ENCODE measurements at places on chromosomes 7 and 10.

GRCh38 chr10:99444383-99445045, 14.1 kb upstream of the GOT1 start:
- no peak for DNase-seq

DNA sequence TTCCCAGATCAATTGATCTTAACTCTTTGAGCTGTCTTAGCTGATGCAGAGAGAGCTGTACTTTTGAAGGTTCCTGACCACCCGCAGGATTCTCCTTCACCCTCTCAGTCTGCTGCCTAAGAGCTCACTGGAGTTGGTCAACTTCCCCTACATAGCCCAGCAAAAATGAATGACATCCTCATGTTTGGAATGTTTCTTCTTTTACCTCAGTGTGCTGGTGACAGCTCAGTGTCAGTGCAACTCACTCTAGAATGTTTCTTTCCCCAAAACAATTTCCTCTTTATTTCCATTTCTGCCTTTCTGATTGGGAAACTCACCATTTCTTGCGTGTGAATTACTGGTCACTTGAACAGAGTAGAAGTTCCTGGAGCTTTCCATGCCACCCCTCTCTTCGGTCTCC, 48.7 kb downstream of the LSMEM1 start:
- DNase-seq, result no peak

DNA sequence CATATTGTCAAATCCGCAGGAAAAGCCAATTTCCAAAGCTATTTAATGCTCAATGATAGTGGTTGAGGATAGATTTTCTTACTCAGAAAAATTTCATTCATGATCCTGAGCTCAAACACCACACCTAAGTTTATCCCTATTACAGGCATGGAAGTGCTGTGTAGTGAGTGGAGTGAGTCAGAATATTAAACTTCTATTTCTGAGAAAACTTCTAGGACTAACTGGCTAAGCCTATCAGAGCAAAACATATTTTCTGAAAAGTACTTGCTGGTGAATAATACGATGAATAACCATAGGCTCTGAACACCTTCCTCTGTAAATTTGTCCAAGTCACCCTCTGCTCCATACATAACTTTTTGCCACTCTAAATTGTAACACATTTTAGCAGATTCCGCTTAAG, 221.5 kb downstream of the SUGCT start:
- DNase-seq, result no peak

DNA sequence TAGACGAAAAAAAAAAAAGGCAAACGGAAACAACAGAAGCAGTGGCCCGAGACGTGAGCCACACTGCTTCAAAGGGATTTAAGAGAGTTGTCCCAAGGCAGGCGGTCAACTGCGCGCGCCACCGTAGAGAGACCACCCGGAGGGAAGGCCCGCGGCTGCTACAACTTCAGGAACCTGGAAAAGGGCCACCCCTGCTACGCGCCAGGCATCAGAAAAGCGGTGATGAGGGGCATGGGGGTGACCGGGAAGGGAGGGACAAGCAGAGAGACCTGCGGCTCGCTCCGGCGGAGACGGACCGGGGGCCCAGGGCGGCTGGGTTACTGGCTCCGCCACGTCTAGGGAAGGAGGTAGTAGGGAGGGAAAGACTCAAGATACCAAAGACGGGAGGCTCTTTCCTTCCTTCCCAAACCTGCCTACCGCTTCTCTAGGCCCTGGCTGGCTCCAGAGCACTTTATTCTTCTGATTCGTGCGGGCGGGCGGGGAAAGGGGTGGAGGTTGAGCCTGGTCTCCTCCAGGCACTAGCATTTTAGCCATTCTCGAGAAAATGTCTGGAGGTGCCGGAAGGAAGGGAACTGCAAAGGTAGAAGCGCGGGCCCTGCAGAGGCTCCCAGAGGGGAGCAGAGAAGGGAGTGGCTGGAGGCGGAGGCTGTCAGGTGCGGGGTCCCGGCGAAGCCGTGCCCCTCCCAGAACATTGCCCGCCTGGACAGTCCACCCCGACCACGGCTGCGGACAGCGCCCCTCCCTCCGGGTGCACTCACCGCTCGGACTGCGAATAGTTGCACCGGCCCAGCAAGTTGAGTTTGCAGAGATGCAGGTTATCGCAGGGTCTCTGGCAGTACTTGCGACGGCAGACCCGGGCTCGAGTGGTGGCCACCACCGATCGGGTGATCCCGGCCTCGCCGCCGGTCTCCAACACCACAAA, 993 bp downstream of the ZC3HAV1 start:
- peak; percentile 34 for DNase-seq

- no peak for DNase-seq
Observed at GRCh38 chr10:131089861-131090260, 221.7 kb downstream of the TCERG1L start.

DNA sequence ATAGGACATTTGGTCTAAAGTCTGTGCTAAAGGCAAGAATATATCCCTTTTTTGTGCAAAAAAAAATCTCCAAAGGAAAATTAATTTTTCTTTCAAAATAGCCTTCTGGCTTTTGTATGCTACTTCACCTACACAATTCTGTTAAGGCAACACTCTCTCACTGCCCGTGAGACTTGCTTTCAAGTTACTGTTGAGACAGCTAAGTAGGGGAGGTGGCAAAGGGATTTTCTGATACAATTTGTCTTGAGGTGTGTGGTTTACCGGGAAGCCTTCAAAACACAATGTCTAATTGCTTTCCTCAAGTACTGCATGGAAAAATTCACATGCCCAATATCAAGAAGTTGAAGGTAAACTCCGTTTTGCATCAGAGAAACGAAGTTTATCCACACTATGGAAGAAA, 50.8 kb upstream of the RSU1 start:
- no peak for DNase-seq

DNA sequence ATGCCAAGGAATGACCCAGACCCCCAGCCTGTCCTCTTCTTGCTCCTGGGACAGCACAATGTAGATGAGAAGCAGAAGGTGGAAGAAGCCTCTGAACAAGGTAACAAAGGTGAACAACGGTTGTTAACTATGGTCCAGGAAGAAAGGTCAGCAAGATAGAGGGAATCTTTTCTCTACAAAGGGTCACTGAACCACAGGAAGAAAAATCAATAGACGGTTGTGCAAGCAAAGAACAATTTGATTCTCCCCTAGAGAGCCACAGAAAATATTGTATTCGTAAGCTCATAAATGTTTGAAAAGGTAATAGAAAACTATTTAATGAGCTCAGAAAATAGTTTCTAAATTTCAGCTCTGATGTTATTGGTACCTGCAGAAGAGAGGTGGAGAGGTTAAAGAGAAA, 111.3 kb downstream of the ST8SIA6 start:
- DNase-seq, result no peak

GRCh38 chr10:129156406-129156805, 310.6 kb upstream of the MGMT start:
- DNase-seq, result no peak

GRCh38 chr10:14820775-14821154, 17.1 kb downstream of the CDNF start:
- no peak for DNase-seq

Measured in OCI-M1 (cell line).